ENCODE measurements at places on chromosomes 3 and 15.

GRCh38 chr15:56757875-56758274 lies 24.6 kb upstream of the ZNF280D start:
- DNase-seq, result no peak

DNA sequence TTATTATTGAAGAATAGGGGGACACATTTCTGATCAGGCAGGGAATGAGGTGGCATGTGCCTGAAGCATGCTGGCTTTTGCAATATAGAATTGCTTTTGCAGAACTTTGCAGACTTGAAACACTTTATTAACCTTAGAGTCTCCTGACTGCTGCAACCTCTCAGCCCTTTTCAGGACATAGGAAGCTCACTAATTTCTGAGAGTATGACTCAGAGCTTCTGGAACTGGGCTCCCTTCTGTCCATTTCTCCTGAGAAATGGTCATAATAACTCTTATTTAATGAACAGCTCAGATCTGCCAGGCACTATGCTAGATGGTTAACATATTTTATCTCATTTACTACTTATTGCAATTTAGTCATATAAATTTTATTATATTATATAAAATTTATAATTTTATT lies 38.6 kb upstream of the DGKG start:
- no peak for DNase-seq

DNA sequence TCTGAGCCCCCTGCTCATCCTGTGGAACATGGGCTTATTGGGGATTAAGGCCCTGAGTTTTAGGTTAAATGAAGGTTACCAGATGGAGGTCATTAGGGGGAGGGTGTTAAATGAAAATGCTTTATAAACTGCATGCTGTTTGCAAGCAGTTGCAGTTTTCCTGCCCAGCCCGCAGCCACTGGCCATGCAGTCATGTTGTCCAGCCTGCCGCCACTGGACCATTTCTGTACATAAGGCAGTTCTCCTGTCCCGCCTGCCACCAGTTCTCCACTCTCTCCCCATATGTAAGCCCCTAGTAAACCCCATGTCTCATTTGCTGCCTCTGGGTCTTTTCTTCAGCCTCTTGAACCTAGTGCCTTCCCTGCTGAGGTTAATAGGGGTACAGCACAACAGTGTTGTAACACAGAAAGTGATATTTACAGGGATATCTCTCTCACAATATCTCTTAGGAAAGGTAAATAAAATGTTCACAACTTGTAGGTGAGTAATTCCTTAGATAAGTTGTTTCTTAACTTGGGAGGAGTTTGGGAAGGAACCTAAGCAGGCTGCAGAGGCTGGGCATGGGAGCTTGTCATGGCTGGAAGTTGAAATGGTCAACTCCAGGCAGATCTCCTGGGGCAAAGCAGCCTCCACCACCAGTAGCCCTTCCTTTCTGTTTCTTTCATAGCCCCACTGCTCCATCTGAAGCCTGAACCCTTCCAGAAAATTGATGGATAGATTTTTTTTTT lies 148.2 kb downstream of the CMSS1 start:
- no peak for DNase-seq

DNA sequence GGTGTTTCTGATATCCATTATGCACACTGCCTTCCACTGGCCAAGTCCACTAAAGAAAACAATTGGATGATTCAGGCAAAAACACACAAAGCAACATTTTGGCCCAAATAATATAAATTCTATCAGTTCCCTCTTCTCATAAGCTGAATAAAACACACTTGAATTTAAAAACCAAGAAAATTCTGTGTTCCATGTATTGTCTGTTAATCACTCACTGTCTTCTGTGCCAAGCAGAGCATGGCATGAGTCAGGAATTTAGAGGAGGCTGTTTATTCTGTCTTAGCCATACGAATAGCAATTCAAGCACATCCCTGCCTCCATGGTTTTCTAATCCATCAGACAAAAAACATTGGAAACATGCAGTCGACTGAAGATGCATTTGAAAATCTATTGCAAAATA lies 215.6 kb upstream of the UMPS start:
- no peak for DNase-seq

DNA sequence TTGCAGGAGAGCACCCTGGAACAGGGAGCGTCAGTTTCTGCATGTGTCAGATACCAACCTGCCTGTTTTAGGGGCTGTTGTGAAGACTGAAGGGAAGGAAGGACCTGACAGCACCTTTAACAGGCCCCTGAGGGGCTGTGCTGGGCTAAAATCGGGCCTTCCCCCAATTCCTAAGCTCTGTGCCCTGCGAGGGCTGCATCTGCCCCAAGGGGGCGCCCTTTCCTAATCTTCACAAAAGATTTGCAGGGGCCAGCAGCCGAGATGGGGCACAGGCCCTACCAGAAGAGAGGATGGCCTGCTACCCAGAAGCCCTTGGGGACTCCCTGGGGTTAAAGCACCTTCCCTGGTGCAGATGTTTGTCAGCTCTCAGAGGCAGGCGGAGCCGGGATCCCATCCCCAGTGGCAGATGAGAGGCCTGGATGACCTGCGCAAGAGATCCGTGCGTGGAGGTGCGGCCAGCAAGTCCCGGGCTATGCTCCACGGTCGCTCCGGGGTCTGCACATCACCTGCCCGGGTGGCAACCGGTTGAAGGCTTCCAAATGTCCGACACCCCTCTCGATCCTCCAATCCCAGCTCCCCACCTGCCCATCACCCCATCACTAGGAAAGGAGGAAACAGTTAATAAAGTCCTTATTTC lies 53.6 kb downstream of the RHCG start:
- no peak for DNase-seq

DNA sequence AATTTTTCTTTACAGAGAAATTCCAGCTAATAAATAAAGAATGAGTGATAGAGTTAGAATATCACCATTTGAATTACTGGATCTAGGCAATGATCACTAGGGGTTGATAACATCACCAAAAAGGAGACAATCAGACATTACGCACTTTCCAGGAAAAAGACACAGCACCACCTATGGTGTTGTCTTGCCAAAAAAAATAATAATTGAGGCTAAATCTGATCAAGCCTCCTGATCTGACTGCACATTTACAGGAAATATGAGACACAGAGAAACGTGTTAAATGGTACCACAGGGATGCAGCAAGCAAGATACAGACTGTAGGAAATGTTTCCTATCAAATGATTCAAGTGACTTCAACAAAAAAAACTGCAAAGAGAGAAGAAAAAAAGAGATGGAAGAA lies 92.8 kb downstream of the EOMES start:
- no peak for DNase-seq

DNA sequence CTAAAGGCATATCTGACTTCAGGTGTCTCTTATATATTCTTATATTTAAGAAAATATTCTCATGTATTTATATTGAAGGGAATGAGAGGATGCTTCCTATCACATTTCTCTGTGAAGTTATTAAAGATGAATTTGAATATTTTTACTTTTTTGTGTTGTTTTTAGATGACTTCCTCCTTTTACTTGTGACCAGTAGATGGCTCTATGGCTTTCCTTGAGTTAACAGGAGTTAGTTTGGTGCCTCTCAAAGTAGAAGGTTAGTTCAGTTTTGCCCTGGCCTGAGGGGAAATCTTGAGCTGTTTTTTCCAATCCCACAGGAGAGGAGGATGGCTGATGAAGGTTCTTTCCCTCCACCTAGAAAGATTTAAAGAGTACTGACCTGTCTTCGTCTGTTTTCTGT lies 80.7 kb downstream of the SQOR start:
- no peak for DNase-seq

- no peak for DNase-seq
These were observed 503.0 kb downstream of the NTRK3 start for GRCh38 chr15:87753539-87753938.

DNA sequence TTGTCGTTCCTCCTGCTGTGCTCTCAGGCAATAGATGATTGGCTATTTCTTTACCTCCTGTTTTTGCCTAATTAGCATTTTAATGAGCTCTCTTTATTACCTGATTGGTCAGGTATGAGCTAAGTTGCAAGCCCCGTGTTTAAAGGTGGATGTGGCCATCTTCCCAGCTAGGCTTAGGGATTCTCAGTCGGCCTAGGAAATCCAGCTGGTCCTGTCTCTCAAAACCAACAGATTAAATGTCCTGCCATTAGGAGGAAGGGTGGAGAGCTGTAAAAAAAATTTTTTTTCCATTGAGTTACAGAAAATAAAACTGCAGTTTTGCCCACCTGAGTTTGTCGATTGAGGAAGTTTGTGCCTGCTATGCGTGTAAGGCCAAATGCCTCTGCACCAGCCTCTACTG lies 5.4 kb upstream of the ACSBG1 start:
- no peak for DNase-seq

DNA sequence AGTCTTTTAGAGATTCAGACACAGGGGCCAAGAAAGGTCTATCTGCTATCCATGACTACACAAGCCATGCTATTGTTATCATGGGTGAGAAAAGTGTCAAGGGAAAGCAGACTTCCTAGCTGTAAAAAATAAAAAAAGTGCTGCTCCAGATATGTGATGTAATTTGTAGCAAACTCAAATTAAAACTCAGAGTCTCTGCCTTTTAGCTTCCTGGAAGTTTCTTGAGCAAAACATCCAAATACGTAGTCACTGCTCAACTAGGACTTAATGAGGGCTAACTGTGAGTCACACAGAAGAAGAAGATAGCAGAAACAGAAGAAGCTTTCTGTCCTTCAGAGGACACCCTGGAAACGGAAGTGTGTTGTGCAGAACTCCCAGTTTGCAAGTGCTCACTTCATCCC lies 393.4 kb upstream of the NR2F2 start:
- DNase-seq, result no peak

DNA sequence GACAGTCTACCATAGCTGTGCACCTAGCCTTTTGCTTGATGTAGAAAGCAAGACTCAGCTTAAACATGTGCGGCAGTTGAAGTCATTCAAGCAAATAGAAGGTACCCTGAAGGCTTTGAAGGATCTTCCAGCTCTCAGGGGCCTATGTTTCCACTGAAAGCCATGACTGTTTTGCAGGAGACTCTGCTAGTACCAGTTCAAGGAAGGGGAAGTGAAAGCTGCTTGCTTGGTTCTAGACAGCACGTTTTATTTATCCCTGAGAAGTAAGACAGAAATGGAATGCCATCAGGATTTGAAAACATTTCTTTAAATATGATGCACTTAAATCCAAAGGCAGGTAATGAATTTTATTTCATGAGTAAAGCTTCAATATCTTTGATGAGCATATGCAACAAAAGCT lies 311.4 kb downstream of the PDCD6IP start:
- DNase-seq, result no peak

GRCh38 chr3:173913397-173913796 lies 515.9 kb downstream of the NLGN1 start:
- no peak for DNase-seq

- no peak for DNase-seq
These were observed 212.2 kb upstream of the SUCLG2 start for GRCh38 chr3:67866571-67866970.

DNA sequence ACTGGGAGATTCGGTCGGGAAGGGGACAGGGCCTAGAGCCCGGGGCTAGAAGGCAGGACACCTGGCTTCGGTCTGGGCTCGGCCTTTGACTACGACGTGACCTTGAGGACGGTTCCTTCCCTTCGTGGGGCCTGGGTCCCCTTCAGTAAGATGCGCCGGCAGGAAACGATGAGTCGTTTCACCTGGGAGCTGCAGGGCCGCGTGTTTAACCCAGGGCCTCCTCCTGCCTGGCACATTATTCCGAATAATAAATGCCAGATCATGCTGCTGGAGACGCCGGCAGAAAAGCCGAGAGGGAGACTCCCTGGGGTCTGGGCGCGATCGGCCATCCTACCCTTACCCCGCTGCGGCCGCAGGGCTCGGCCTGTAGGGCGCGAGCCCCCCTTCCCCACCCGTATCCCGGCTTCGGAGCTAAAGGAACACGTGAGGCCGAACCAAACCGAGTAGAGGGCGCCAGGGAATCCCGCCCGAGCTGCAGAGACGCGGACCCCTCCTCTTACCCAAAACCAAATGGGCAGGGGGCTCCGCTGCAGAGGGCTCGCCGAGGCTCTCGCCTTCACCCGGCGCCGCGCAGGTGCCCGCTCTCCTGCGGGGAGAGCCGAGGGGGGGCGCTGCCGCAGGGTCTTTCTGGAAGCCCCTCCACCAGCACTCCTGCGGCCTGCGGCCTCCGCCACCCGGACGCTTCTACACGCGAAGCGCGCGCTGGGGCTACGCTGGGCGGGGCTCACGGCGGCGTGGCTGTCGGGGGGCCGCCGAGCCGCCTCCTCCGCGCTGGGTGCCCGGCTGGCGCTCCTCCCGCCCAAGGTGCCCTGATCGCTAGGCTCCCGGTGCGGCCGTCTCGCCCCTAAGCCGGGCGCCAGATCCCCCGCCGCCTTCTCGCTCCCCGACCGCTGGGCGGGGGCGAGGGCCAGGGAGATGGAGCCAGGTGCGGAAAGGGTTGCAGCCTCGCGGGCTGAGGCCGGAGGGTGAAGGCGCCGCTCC lies at the start of gene BDH1:
Gene BDH1, minus strand, starts transcription at position 688 of the 981 bp plus-strand sequence. CDS start 9,525 bp downstream, outside the sequence.
- DNase-seq, result no peak

GRCh38 chr3:115165701-115166100 lies 18.6 kb upstream of the ZBTB20 start:
- no peak for DNase-seq

DNA sequence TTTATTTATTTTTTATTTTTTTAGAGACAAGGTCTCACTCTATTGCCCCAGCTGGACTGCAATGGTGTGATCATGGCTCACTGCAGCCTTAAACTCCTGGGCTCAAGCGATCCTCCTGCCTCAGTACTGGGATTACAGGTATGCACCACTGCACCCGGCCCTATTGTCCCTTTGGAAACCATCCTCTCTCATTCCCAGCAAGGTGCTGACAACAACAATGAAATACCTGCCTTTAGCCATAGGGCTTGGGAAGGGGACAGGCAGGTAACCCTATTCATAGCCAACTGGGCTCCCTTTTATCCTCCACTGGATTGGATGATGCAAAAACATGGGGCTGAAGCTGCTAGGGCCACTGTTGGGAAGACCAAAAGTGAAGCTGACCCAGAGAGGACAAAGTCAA lies 43.1 kb downstream of the SCAP start:
- DNase-seq, result no peak

DNA sequence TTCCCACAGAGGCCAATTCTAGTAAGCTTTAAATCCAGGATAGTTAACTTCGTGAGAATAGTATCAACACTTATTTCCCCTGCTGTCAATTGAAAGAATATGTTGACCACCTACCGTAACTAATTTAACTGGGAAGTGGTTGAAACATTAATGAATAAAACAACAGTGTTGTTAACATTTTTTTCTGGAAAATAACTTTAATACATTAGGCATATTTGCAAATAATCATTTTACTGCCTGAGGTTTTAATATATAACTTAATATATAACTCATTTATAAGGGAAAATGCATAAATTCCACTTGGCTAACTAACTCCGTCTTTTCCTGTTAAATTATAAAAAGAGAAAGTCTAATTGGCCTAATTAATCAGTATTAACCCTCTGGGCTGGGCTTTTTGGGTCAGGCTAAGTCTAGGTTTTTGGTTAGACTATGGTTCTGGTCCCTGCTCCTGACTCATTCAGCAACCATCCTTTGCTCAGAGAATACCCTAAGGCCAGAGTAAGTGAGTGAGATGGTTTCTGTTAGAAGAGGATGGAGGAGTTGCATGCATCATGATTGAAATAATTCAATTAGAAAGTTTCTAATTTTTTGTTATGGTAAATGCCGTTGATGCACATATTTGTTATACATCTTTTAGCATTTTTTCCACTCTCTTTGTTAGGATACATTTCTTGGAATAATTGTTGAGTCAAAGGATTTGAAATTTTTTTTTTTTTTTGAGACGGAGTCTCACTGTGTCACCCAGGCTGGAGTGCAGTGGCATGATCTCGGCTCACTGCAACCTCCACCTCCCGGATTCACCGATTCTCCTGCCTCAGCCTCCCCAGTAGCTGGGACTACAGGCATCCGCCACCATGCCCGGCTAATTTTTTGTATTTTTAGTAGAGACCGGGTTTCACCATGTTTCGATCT lies 10.8 kb upstream of the SKIL start:
- no peak for DNase-seq

Measured in NCI-H187 treated with DMSO at 0.1 percent for 48 hours (cell line).